Activated CD8-positive, alpha-beta memory T cell treated with anti-CD3 and anti-CD28 coated beads for 48 hours (primary cell): ENCODE measurements at places on chromosomes 16 and 17.

DNA sequence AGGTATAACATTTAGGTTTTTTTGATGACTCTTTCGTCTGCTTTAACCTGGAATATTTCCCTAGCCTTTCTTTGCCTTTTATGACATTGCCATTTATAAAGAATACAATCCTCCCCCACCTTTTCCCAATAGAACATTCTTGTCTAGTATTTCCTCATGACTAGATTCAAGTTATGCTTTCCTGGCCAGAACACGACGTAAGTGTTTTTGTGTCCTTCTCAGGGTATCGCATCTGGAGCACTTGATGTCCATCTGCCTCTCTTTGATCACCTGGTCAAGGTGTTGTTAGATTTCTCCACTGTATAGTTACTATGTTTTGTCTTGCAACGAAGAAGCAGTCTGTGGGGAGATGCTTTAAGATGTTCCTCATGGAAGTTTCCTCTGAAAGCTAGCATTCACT, 87.4 kb downstream of the MSI2 start:
- no peak for DNase-seq

DNA sequence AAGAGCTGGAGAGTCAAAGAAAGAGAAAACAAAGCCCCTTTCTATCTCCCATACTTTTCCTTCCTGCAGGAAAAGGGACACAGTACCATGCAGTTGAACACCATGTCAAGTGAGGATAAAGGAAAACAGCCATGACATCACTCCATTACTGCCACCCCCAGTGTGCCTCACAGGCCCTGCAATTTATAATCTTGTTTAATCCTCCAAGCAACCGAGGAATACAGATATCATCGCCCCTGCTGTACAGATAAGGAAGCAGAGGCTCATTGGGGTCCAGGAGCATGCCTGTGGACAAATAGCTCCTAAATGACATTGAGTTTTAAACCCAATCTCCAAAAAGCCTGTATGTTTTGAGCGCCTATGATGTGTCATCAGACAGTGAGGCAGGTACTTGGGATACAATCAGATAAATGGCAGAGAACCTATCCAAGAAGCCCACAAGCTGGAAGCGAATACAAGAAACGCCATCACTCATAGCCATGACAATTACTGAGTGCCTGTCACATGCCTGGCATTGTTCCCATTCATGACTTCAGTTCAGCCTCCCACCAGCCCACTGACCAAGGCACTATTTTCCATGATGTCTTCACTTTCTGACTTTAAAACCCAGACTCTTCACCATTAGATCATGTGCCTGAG, 45.5 kb downstream of the CPPED1 start:
- no peak for DNase-seq

- no peak for DNase-seq
Observed at GRCh38 chr17:29709866-29710519, 87.3 kb upstream of the CORO6 start.

GRCh38 chr16:57944970-57945739, 25.8 kb downstream of the CNGB1 start:
- no peak for DNase-seq

DNA sequence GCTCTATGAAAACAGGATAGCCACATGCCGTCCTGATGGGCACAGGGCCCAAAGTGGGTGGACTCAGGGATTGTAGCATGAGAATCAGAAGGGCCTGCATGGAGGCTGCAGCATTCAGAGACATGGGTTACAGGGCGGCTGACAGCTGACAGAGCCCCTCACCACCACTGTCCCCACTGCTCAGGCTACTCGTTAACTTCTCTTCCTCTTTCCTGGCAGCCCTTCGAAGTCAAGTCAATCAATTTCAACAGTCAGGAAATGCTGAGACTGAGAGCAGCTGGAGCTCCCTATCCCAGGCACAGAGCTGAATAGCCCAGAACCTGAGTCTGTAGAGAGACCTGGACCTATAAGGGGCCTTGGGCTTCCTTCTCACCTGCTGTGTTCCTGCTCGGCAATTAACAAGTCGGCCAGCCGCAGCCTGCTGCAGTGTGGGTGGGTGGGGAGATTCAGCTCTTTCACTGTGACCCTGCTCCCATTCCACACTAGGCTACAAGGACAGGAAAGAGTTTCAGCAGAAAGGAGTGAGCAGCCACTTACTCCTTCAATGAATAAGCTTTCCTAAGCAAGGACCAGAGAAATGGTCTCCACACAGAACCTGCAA, 76.9 kb downstream of the TEX14 start:
- no peak for DNase-seq
